Activated naive CD4-positive, alpha-beta T cell treated with anti-CD3 and anti-CD28 coated beads, Interleukin-2, amount 50 U/mL, for 72 hours (primary cell): ENCODE measurements at places on chromosomes 7 and 10.

DNA sequence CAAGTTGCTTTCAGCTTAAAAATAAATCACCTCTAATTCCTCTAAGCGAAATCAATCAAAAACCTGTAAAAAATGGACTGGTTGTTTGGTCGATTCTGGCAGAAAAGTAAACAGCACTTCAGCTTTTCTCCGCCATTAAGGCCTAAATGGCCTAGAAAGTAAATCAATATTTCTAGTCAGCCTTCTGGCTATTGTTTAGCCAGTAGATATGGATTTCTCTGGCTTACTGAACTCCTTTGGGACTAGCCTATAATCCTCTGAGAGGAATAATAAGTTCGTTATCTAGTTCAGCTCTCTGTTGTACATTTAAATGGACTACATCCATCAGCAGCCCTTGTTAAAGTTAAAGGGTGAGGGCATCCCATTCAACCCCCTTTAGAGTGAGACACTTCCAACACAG lies 400.1 kb upstream of the ETV1 start:
- no peak for DNase-seq

DNA sequence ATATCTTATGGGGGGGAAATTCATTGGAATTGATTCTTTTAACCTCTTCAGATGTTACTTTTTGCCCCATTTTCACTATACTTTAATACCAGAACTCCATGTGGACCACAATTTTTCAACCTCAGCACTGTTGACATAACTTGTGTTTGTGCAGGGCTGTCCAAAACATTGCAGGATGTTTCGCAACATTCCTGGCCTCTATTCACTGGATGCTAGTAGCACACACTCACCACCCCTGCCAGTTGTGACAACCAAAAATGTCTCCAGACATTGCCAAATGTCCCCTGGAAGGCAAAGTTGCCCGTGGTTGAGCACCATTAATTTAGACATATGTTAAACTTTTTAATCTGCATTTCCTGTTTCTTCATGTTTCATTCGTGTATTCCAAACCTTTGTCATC lies 234.7 kb downstream of the GFRA1 start:
- DNase-seq, result no peak

- peak; percentile 17 for DNase-seq
These were observed 166.4 kb upstream of the PPP1R3A start for GRCh38 chr7:114085313-114085591.

DNA sequence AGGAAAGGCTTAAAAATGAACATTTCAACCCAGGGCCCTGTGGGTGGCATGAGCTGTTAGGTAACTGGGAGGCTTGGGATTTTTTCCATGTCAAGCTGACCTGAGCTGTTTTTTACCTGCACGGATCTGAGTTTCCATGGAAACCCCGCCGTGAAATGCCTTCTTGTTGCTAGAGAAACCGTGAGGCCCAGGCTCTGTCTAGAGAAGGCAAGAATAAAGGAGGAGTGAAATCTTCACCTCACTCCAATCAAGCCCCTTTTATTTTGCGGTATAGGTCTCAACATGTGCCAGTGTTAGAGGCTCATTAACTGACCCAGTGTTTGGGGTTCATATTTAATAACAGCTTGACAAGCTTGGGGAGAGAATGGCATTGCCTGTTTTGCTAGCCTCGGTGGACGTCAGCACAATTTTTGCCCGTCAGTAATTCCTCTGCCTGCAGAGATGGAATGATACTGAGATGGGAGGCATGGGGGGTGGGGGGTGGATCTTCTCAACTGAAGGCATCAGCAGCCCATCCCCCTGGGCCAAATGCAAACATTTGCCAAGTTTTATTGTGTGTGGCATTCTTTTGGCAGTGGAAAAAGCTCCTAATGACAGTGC lies 48.9 kb upstream of the PDCD4 start:
- no peak for DNase-seq

DNA sequence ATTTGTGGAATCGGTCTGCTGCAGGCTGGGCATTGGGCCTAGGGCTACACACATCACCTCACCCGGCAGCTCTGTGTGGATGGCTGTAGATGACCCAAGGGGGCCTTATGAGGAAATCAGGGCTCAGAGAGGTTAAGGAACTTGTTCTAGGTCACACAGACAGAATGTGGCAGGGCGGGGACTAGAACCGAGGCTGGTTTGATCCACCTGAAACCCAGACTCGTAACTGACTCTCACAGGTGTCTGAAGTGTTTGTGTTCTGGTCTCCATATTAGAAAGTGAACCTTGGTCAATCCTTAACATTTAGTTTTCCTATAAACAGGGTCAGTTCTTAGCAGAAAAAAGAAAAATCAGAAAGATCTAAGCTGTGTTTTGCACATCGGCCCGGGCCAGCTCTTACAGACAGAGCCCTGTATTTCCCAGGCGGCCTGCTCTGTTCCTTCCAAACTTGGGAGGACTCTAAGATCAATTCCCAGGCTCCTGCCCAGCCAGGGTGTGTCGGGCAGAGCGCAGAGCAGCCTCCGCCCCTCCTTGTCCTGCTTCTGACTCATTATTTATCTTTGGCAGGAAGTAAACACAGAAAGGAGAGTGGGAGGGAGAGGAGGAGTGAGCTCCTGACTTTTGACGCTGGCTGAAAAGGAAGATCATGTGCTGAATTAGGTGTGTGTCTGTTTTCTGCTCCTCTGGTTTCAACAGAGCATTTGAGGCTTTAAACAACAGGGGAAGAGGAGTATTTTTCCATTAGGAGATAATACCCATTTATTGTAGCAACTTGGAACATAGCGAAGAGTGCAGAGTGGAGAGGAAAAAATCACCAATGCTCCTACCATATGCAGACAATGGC lies 74.1 kb downstream of the TACC2 start:
- no peak for DNase-seq

DNA sequence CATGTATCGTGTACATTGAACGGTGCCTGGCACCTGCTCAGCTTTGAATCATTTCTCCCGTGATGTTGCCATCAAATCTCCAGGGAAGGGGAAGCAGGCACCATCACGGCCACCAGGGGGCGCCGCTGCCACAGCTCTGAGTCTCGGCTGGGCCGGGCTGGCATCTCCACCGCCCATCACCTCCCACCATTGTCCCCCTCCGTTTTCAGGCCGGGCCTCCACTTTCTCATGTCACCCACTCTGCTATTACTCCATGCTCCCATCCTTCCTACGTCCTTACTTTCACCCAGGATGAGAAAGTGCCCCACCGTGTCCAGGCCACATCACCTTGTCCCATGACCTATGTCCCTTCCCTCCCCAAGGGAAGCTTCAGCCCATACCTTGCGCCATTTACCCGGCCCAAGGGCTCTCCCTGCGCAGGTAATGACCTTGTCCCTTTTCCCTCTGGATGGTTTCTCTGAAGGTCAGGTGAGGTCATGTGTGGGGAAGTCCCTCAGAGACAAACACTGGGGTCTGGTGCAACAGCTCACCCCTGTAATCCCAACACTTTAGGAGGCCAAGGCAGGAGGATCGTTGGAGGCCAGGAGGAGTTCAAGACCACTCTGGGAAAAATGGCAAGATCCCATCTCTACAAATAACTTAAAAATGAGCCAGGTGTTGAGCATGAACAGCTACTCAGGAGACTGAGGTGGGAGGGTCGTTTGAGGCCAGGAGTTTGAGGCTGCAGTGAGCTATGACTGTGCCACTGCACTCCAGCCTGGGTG lies 31.8 kb upstream of the OCM2 start:
- peak; percentile 92 for DNase-seq

DNA sequence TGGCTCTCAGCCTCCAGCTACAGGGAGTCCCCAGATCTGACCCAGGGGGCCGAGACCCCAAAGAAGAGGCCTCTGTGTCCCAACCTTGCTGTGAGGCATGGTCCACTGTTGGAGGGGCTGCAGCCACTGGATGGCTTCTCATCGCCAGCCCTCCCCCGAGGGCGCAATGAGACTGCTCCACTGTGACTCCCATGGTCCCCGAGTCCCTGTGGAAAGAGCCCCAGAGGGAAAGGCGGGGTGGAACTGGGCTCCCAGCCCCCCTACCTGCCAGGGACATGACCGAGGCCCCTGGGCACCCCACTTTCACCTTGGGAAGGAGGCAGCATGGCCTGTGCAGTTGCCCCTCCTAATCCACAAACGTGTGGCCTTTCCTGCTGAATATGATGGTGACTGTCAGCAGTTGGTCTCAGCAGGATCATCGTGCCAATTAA lies 33.5 kb upstream of the RET start:
- no peak for DNase-seq

DNA sequence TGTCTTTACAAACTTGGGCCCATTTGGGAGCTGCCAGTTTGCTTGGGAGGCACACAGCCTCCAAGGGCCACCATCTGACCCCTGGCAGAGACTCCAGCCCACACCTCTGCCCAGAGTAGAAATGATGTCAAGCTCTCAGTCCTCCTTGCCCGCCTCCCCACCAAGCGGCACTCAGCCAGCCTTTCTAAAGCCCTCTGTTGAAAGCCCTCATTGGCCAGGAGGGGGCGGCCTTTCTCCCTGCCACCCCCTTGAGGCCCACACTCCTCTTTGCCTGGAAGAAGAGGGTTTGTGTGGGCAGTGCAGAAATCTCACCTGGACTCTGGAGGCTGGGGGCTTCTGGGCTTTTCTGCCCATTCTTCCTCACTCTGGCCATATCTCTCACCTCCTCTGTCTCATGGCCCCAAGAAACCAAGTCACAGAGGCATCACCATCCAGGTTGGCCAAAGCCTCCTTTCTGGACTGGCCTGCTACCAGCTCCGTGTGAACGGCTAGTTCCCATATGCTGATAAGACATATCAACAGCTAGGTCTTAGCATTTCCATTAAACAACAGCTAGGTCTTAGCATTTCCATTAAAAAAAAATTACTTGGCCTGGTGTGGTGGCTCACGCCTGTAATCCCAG lies 36.1 kb downstream of the UBTD1 start:
- peak; percentile 47 for DNase-seq

DNA sequence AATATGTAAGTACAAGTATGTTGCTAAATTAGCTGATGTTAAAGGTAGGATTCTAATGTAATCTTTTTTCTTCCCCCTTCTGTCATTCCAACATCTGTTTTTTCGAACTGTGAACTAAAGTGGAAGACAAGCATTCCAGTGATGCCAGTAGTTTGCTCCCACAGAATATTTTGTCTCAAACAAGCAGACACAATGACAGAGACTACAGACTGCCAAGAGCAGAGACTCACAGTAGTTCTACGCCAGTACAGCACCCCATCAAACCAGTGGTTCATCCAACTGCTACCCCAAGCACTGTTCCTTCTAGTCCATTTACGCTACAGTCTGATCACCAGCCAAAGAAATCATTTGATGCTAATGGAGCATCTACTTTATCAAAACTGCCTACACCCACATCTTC lies 62.7 kb downstream of the WAC start:
- no peak for DNase-seq

- DNase-seq, result no peak
These were observed 509.7 kb upstream of the AKR1E2 start for GRCh38 chr10:4316161-4316810.

GRCh38 chr10:104256335-104256961 lies 1.8 kb downstream of the GSTO1 start:
- no peak for DNase-seq

DNA sequence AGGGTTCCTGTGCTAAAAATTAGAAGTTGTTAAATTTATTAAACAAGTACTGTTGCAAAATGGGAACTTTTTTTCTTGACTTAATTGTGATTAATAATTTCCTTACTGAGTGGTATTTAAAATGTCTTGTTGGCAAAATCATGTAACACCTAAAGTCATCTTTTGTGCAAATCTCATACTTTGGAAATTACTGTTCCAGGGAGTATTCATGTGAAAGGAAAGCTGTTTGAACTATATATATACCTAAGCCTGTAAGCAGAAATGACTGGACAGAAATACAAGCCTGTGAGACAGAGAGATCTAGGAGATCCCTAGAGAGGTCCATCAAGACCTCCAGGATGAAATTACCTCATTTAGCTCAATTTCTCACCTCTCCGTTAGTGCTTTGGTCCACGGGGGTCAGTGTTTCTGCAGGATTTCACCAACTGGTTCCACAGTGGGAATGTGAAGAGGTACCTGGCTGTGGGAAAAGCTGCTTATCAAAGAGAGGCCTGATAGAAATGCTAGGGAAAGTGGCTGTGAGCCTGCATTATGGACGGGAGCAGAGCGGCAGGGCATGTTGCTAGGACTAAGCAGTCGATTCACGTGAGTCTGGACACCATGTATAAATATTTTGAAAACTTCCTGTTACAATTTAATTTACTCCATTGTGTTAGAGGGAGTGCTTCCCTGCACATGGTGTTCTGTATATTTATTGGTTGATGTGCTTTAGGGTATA lies 7.9 kb downstream of the LUC7L2 start:
- DNase-seq, result no peak

- DNase-seq, result no peak
These were observed 1007.3 kb upstream of the CELF2 start for GRCh38 chr10:10010397-10010796.

DNA sequence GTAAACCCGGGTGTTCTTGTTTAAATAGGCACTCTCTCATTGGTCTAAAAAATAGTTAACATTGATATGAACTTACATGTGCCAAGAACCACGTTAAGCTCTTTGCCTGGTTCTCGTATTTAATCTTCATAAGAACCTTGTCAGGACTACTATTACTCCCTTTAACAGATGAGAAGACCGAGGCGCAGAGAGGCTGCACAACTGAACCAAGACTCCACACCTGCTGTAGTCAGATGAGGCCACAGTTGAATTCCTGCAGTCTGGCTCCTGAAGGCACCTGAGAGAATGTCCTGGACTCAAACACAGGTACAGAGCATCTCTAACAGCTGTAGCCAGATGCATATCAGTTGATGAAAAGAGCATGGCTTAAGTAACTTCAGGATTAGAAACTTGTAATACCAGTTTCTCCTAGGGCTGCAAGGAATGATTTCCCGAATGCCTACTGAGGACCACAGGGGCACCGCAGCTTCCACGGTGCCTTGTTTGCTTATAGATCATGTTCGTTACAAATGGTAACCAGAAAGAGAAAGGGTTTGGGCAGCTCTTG lies 9.5 kb downstream of the DDC start:
- no peak for DNase-seq

GRCh38 chr7:1087465-1087814 lies 473 bp upstream of the GPER1 start:
- no peak for DNase-seq

DNA sequence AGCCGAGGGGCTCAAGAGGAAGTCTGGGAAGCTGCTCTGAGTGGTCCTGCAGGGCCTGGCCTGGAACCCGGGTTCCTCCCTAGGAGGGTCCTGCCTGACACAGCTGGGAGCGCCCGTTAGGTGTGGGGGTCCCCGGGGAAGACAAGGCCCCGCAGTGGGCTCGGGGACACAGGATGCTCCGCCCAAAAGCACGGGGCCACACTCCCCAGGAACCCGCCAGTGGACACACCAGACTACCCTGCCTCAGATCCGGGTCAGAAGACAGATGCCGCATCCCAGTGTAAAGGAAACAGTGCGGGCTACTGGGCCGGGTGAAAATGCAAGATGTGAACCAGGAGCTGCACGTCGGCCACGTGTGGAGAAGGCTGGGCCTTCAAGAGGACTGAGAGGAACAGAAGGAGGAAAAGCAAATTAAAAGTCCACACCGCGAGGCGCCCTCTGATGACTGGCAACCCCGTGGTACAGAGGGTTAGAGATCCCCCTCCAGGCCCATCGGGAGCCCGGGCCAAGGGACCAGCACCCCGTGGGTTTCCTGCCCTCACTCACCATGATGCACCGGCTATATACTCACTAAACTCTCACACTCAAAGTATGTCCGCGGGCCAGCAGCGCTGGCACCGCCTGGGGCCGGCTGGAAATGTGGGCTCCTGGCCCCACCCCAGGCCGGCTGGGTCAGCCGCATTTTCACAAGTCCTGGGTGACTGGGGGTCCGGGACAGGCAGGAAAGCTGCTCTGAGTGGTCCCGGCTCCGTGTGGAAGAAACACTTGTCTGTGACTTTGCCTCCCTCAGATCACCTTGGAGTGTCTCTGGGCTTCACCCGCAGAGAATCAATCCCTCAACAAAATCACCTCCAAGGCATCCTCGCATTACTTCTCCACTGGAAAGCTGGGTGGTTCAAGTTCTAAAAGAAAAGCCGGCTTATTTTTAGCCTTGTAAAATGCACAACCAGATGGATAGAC lies 6.1 kb downstream of the STK32C start:
- no peak for DNase-seq
